ENCODE measurements at places on chromosomes 3 and 15.

DNA sequence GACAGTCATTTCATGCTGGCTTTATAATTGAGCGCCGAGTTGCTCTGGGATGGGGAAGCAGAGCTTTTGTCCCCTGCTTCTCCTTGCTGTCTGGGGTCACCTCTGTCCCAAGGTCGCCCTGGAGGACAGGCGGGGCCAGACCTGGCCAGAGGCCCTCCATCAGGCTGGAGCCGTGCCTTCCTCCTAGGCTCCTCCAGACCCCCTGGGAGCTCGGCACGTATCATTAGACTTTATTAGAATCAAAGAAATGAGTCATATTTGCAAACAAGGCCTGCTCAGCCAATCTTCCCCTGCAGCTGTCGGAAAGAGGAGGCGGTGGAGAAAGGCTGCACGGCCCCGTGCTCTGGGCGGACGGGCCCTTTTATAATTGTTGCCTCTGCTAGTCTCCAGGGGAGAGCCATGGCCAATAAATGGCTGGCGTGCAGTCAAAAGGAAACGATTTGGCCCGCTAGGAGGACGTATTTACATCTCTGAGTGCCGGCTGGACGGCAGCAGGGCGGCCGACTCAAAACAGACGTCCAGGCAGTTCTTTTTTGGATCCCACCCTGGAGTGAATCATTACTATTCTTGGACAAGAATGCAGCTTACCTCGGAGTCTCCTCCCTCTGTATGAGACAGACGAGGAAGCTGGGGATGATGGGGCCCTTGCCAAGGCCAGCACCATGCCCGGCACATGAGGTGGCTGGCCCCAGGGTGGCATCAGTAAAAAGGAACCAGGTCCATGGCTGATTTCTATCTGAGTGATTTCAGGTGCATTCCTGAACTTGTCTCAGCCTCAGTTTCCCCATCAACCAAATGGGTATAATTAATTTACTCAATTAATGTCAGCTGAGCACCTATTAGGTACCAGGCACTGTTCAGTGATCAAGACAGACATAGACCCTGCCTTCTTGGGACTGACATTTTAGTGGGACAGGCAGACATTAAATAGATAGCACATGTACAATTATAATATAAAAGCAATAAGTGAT is 50.6 kb downstream of the SLC6A6 start:
- DNase-seq, result no peak

DNA sequence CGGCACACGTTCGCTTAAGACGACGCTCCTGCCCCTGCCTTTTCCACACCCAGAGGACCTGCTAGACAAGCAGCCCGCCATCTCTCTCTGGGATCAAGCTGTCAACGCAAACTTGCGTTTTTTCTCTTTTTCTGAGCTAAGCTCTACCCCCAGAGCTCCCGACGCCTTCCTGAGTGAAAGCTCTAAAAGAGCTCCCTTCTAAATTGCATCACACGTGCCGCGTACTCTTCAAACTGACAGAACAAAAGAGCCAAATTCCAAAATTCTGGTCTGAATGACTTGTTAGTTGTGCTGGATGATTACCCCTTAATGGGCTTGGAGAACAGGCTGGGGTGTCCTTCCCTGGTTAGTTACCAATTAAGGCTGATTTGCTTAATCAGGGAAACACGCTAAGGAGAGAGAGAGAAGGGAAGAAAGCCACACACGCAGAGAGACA is 81.2 kb downstream of the MDFIC2 start:
- DNase-seq, result no peak

DNA sequence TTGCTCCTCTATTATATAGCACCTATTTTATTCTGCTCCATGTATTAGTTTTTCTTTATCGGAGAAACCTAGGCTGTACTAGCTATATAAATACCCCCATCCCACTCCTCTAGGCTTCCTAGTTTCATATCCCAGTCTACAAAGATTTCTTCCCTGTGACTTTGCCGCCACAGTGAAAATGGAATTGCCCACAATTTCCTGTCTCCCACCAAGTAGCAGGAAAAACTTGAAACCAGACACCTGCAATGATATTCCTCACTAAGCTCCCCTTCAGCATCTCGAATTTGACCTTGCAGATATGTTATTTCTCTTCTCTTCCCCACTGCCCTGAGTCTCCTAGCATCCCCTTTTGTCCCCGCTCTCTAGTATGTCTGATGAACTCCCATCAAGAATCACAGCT is 685.8 kb upstream of the CCDC54 start:
- DNase-seq, result no peak

DNA sequence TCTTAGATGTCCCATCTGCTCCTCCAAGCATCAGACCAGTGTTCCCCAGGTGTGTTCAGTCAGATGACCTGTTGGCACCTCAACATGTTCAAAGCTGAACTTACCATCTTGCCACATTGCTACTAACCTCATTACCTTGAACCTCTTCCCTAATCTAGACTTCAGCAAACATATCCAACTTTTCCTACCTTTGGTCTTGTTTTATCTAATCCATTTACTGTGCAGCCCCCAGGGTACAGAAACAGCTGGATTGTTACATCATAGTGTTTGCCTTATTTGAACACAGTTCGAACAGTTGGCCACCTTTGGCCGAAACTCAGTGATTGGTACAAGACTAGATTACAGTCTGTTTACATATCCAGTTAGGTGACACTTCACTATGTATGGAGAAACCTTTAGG is 36.1 kb upstream of the MCF2L2 start:
- no peak for DNase-seq

GRCh38 chr3:69671082-69671952 is 67.9 kb upstream of the MITF start:
- no peak for DNase-seq

GRCh38 chr3:25403968-25404367 is 24.1 kb upstream of the RARB start:
- no peak for DNase-seq

- DNase-seq, result no peak
These were observed 81.7 kb downstream of the DHX30 start for GRCh38 chr3:47884603-47885002.

- DNase-seq, result no peak
These were observed 28.3 kb downstream of the SEC61A1 start for GRCh38 chr3:128080323-128081080.

DNA sequence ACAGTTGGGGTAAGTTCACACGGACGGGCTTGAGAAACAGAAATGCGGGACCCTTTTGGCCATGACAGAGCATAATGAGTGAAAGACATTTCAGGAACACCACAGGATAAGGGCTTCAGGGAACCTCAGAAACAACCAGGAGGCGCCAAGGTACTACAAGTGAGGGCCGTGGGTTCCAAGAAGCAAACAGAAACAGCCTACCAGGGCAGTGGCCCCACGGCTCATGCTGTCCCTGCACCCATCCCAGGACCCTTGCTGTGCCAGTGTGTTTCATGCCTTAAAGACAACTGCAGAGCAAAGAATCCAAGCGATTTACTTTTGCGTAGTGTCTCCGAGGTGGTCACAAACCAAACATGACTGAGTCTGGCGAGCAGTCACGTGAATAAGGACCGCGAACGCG is 54.0 kb downstream of the RUBCN start:
- no peak for DNase-seq

DNA sequence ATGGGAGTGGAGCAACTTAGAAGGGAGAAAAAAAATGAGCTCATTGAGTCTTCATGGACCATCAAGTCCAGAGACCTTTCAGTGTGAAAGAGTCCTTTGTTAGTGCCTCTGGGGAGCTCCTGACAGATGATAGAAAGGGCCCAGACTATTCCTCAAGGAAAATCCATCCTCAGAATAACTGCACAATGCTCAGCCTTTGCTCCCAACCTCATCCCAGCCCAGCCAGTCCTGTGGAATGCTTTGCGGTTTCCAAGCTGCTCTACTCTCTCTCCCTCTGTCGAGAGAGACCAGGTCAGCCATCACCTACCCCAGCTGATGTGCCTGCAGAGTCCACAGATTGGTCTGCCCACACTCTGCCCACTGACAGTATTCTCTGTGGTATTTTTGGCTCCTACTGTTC is 406.2 kb downstream of the MFSD1 start:
- DNase-seq, result no peak

DNA sequence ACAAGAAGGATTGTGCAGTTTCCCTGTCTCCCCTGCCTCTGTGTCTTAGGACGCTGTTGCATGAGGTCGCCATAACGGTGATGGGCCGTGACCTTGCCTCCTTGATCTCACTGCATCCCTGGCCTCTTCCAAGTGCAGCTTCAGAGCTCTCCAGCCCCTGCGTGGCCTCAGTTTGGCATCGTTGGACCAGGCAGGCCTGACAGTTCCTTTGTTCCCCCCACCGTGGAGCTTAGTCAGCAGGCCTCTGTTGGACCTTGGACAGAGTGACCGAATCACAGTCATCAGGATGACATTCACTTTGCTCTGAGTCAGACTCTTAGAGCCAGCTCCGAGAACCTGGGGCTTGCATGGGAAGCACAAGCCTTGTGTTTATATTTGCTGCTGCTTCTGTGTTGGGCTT is 139.4 kb downstream of the OPA1 start:
- no peak for DNase-seq

- DNase-seq, result no peak
These were observed 50.1 kb downstream of the HEG1 start for GRCh38 chr3:125005676-125006075.

DNA sequence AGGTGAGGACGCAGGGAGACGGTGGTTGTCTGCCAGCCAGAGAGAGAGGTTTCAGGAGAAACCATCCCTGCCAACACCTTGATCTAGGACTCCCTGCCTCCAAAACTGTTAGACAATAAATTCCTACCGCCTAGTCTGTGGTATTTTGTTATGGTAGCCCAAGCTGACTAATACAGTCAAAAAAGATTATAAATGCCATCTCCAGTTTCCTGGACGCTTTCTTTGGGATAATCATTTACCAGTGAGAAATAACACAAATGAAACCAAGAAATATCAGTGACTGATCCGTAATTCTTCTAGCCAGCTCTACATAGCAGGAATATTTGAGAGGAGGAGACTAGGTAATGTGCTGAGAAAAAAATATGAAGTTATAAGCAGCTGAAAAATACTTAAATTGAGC is 707.8 kb upstream of the LMCD1 start:
- DNase-seq, result no peak

Measured in activated effector memory CD4-positive, alpha-beta T cell treated with Interleukin-2 at 50 U/mL for 16 hours (primary cell).